ENCODE measurements at places on chromosomes 7 and 10. TPM values are rescaled to one million over a fixed set of nuclear protein-coding genes. Genes with fewer than 3 reads are reported as not detected.

The RTKN2 gene
- 3.7 TPM for total RNA-seq

The DMBT1 gene
- under 0.01 TPM for total RNA-seq

The LEP gene
- not detected for total RNA-seq

The PRSS37 gene
- total RNA-seq, result not detected

The VGF gene
- total RNA-seq, result 10.1 TPM

The UPK3B gene
- 0.98 TPM for total RNA-seq

The C10orf67 gene
- 0.25 TPM for total RNA-seq

The CCL26 gene
- total RNA-seq, result not detected

The SKIDA1 gene
- 6.9 TPM for total RNA-seq

The DYNC1I1 gene
- total RNA-seq, result 147 TPM

The CCL24 gene
- total RNA-seq, result not detected

The SPDYE9 gene
- total RNA-seq, result 0.49 TPM

The STARD3NL gene
- total RNA-seq, result 59.0 TPM

The PPA1 gene
- total RNA-seq, result 213 TPM

The RINT1 gene
- total RNA-seq, result 19.9 TPM

The PTN gene
- total RNA-seq, result 185 TPM

The NKX2-3 gene
- under 0.01 TPM for total RNA-seq

The WEE2 gene
- total RNA-seq, result 0.49 TPM

The NT5C2 gene
- 92.0 TPM for total RNA-seq

The PAPOLB gene
- 0.74 TPM for total RNA-seq

The BLNK gene
- total RNA-seq, result 0.25 TPM

The CPN1 gene
- total RNA-seq, result not detected

The TMEM184A gene
- not detected for total RNA-seq

The IKZF1 gene
- 3.0 TPM for total RNA-seq

The GRB10 gene
- total RNA-seq, result 49.9 TPM

The C10orf95 gene
- under 0.01 TPM for total RNA-seq

The HABP2 gene
- under 0.01 TPM for total RNA-seq

The CRHR2 gene
- total RNA-seq, result 0.98 TPM

The ODAD2 gene
- total RNA-seq, result 1.5 TPM

The DDIT4 gene
- total RNA-seq, result 20.4 TPM

The LAMB1 gene
- 29.5 TPM for total RNA-seq

The AUTS2 gene
- total RNA-seq, result 88.8 TPM

The TAS2R41 gene
- not detected for total RNA-seq

The CRYGN gene
- 0.25 TPM for total RNA-seq

The OR2A1 gene
- total RNA-seq, result under 0.01 TPM

The ITPRID1 gene
- total RNA-seq, result 1.5 TPM

The FBXW4 gene
- total RNA-seq, result 30.2 TPM

The OPN4 gene
- total RNA-seq, result not detected

The PDE6C gene
- not detected for total RNA-seq

The ZNF800 gene
- total RNA-seq, result 51.6 TPM

The CCDC172 gene
- not detected for total RNA-seq

The LRRC4 gene
- 13.5 TPM for total RNA-seq

The CFAP58 gene
- total RNA-seq, result 0.25 TPM

The ABI1 gene
- total RNA-seq, result 43.3 TPM

The IFIT3 gene
- 4.4 TPM for total RNA-seq

The IL6 gene
- not detected for total RNA-seq

The HELLS gene
- total RNA-seq, result 18.7 TPM

All from temporal lobe (tissue), 4 donors.